ENCODE measurements at places on chromosomes 13 and 19.

DNA sequence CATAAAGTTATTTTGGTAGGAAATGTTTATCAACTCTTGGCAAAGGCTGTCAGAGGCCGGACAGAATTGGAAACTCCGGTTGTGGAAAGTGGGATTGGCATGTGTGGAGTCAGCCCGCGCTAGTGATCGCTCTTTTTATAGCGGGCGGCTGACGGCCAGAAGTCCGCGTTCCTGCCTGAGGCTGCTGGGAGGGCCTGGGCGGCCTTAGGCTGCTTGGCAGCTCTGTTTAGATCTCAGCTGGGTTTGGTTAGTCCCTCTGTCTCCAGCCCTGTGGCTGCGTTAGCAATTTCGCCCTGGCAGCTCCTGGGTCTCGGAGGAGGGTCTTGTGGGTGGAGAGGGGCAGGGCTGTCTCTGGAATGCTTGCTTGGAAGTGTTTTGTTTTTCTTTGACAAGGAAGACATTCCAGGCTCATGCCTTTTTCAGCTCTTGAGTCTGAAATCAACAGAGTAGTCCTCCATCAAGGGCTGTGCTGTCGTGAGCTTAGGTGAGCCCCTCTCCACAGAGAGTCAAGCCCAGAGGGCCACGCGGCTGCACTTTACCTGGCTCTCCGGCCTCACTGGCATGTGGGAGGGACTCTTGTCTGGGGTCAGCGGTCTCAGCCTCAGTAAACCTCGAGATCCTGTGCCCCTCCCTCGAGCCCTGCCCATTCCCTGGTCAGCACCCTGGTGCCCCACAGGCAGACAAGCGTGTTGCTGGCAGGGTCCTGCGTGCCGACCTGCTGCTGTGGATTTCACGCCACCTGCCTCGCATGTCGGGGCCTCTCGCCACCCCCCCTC lies 22.5 kb downstream of the DOT1L start:
- DNase-seq: no peak

- DNase-seq: no peak
Observed at GRCh38 chr13:68386808-68387207, 1156.7 kb upstream of the PCDH9 start.

DNA sequence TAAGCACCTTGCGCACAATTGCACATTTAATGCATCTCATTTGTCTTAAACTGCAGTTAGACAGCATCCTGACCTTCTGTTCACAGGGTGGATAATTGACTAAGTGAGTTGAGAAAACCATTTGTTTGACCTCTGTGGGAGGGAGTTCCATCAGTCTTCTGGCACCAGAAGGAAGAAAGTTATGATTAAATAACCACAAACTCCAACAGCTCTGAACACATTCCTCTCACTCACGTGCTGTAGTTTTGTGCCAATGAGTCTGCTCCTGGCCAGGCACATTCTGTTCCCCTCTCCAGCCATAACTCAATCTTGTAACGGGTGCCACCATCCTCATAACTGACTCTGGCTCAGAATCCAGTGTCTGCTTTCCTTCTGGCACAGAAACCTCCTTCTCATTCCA lies 817.2 kb downstream of the SLITRK1 start:
- no peak for DNase-seq

GRCh38 chr19:5738423-5738822 lies 18.0 kb downstream of the CATSPERD start:
- no peak for DNase-seq

- no peak for DNase-seq
Observed at GRCh38 chr19:47729468-47729798, 15.9 kb upstream of the NOP53 start.

DNA sequence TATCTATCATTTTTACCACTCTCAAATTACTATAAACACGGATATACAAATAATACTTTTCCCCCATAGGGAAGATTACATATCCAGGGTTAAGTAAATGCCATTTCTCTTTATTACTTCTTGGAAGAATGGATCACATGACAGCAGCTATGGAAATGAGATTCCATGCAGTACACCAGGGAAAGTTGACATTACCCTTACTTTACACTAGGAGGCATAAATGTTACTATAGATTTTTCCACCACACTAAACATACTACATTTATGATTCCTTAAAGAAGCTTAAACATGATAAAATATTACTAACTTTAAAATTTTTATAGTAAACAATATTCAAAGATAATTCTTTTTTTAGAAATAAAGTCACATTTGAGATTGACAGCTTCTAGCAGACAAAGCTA lies 611.4 kb downstream of the PCDH9 start:
- DNase-seq: no peak

DNA sequence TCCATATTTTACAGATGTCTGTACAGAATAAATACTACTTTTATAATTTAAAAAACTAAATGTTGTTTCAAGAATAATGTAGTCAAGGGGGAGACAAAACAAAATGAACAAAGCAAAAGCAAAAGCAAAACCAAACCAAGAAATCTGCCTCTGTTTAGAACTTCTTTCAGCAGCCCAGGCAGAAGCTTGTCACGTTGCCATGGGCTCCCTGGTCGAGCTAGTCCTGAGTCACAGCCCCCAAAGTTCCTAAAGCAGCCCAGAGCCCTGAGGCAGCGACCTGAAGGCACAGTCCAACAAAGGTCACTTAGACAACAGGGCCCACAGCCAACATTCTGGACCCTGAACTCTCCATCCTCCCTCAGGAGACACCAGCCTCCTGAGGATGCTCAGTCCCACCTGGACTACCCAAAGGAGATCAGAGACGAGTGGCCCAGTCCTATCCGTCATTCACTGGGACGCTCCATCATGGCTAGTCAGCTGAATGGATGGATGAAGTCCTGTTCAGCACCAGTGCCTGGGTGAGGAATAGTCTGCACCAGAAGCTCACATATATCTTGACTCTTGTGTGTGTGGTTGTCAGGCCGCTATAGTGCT lies 41.7 kb downstream of the SIAH3 start:
- DNase-seq: no peak

DNA sequence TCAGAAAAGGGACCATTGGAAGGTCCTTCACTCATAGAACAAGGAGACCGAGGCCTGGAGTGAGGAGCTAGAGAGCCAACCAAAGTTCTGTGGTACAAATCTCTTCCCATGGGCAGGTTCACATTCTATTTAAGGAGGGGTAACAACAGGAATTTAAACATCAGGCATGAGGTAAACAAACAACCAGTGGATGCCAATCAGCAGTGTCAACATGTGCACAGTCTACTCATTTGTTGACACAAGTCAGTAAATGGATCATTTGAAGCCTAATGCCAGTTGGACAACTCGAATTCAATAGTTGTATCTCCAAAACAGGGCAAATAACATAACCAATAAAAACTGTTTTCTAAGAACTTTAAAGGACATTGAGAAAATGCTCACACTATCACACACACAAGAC lies 6.3 kb upstream of the DOCK9 start:
- DNase-seq: no peak

DNA sequence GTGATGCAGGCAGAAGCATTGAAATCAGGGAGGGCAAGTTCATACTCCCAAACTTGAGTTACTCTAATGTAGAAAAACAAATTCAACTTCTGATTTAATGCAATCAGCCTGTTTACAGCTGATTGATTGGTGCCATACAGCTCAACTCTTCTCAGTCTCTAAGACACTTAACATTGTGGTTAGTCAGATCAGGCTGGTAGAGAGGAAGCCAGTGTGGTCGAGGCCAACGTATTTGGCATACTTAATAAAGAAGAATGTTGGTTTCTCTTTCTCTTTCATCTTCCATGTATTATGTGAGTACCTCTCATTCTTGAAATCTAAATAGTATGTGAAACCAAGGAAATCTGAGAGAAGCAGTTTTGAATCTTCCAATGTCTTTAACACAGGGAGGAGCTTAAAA lies 255.0 kb upstream of the SLITRK1 start:
- DNase-seq: no peak

DNA sequence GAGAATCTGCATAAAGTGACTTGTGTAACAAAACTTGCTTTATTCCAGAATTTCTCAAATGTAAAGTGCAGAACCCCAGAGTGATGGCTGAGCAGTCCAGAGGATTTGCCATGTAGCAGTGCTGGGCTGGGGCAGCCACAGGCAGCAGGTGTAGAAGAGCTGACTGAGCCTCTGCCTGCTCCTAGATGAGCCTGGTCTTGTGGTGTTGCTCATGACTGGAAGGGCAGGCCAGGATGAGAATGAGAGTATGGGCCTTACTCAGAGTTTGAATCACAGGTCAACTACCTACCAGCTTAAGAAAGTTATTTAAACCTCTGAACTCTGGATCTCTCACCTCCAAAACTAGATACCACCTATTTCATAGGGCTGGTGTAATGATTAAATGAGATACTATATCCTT lies 2.9 kb upstream of the C13orf42 start:
- DNase-seq: no peak

GRCh38 chr13:106291006-106291405 lies 244.5 kb downstream of the EFNB2 start:
- DNase-seq: no peak

All from NCI-H1436 treated with DMSO at 0.1 percent for 48 hours (cell line).